NCI-H1417 treated with DMSO at 0.1 percent for 48 hours (cell line): ENCODE measurements at places on chromosomes 6 and 20.

GRCh38 chr6:19554356-19555225 is 282.6 kb upstream of the ID4 start:
- no peak for DNase-seq

- no peak for DNase-seq
Observed at GRCh38 chr20:53032478-53032932, 60.3 kb downstream of the TSHZ2 start.

DNA sequence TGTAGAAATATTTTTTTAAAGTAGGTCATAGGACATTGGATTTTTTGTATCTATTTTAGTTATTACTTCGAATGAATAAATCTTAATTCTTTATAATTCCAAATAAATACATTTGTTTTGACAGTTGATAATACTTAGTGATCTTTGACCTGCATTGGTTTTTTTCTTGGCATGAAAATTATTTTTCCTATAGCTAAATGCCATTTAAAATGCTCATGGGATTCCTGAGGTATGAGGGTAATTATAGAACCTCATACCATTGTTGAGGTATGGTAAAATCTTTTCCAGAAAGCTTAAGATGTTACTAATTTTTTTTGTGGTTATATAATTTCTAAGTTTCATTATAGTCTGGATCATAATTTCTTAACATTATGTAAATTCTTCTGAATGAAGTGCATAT is 8.3 kb downstream of the PM20D2 start:
- DNase-seq = no peak

DNA sequence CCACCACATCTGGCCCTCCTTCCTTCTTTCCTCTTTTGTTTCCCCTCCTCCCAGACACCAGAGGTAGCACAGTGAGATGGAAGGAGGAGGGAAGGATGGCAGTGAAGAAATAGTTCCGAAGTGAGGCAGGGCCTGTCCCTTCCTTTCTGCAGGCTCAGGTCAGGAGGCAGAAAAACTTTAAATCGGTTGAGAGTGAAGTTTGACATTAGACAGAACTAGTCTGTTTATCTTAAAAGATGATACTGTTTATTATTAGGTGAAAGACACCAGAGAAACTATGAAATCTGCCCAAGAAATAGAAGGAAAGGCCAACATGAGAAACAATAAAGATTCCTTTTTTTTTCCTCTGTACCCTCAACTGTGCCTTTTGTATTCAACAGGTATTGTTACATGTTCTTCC is 670.3 kb downstream of the UTRN start:
- DNase-seq = no peak

- no peak for DNase-seq
Observed at GRCh38 chr6:137497721-137498463, 3.7 kb upstream of the OLIG3 start.

DNA sequence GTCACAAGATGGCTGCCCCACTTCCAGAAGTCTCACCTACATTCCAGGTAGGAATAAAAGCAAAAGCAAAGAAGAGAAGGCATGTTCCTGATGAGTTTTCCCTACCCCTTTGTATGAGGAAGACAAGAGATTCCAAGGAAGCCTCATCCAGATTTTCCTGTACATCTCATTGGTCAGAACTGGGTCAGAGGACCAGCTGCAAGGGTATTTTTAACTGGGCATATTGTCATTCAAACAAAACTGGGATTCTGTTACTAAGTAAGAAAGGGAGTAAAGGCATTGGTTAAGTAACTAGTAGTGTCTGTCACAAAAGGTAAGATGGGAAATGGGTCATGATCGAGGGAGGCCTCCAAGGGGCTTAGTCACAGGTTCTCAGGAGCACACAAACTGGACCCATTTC is 28.2 kb upstream of the RIMS4 start:
- no peak for DNase-seq

- no peak for DNase-seq
Observed at GRCh38 chr6:139970591-139970991, 596.1 kb upstream of the CITED2 start.

DNA sequence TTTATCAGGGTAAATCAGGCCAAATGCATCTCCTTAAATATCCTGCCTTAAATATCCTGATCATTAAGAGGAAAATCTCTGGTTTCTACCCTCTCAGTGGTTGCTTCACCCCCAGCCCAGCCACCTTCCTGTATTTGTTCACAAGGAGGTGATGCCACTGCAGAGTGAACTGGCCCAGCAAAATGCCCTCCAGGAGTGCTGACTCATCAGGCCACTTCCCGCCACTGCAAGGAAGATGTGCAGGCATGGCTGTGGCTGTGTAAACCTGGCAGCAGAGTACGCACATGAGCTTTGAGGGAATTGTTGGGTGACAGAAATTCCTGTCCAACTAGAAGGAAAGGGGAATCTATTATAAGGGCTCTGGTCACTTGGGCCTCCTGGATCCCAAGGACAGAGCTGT is 13.8 kb downstream of the NQO2 start:
- no peak for DNase-seq

- no peak for DNase-seq
Observed at GRCh38 chr6:77462359-77463307, 658 bp downstream of the HTR1B start.

DNA sequence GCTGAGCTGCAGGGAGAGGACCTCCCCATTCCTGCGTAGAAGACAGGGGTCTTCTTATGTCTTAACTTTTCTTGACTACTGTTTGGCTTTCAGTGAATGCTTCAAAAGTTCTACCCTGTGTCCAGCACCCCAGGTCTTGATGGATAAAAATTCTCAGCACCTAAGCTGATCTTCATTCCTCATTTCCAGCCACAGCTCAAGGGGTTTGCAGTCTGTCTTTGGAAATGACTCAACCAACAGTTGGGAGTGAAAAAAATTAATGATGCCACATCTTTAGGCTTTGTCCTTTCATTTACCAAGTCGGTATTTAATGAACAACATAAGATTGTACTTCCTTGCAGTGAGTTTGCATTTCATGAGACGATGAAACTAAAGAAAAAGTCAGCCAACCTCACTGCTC is 40.3 kb downstream of the PRDM1 start:
- DNase-seq = no peak

DNA sequence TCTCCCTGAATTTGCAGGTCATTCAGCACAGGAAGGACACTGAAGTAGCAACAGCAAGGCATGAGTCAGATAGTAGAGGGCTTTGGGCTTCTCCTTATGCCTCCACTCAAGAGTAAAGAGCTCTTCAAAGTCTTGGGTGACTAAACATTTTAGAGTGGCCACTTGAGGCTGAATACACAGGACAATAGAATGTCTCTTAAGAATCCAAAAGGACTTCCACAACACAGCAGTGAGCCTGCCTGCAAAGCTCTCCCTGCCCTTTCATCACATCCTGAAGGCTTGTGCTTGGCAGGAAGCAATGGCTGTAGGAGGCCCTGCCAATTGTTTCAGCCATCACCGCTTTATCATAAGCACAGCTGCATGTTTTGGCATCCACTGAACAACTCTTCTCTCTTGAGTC is 36.8 kb downstream of the FOXQ1 start:
- DNase-seq = no peak

GRCh38 chr6:25628471-25629197 is 23.4 kb upstream of the SCGN start:
- no peak for DNase-seq

GRCh38 chr20:38089500-38089899 is 56.0 kb downstream of the RPRD1B start:
- DNase-seq = no peak

- no peak for DNase-seq
Observed at GRCh38 chr6:26360451-26361416, 4.3 kb upstream of the BTN3A2 start.

DNA sequence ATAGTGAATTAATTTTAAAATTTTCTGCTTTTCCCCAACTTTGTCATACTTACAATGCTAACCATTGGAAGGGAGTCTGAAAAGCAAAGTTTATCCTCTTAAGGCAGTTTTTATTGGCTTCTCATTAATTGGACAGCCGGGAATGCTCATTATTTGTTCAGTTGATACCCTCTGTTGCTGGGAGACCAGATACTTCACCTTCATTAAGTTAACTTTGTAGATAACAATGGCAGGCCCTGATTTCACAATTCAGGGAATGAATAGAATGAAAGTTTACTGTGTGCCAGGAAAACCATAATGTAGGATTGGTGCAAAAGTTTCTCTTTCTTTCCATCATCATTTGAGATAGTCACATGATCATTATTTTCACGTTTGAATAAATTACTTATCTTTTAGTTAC is 49.0 kb downstream of the COL19A1 start:
- DNase-seq = no peak

DNA sequence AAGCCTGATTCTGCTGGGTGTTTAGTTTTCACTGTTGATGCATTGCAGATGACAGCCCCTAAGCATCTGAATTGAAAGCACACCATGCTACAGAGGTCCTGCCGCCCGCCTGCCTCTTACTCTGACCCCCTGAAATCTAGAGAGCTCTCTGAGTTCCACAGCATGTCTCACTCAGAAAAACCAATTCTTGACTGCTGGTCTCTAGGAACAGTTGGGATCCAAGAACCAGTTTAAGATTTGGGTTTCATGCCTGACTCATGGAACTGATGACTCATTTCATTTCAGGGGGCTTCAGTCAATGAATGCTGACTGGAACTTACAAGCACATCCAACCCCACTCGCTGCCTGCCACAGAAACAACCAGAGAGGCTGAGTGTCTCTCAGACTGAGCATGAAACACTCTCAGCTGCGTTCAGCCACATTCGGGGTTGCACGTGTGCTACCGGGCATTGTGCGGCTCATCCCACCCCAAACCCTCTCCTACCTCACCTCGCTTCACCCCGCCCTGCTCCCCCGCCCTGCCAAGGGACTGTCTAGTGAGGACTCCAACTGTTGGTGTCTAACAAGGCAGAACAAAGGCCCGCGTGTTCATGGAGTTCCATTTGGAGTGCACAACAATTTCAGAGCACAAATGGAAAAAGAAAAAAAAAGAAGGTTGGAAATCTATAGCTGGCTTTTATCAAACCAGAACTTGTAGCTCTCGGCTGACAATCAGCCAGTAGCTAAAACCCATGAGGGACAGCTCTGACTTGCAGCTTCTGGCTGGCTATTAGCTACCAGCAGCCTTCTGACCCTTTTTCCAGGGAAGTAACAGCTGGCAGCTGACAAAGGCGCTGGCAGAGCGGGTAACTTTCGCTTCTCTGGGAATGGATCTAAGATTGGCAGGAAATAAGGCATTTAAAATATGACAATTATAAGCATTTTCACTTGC is 20.0 kb upstream of the TRAF3IP2 start:
- DNase-seq = no peak

- DNase-seq = no peak
Observed at GRCh38 chr6:141467881-141468280, 664.8 kb upstream of the GJE1 start.

DNA sequence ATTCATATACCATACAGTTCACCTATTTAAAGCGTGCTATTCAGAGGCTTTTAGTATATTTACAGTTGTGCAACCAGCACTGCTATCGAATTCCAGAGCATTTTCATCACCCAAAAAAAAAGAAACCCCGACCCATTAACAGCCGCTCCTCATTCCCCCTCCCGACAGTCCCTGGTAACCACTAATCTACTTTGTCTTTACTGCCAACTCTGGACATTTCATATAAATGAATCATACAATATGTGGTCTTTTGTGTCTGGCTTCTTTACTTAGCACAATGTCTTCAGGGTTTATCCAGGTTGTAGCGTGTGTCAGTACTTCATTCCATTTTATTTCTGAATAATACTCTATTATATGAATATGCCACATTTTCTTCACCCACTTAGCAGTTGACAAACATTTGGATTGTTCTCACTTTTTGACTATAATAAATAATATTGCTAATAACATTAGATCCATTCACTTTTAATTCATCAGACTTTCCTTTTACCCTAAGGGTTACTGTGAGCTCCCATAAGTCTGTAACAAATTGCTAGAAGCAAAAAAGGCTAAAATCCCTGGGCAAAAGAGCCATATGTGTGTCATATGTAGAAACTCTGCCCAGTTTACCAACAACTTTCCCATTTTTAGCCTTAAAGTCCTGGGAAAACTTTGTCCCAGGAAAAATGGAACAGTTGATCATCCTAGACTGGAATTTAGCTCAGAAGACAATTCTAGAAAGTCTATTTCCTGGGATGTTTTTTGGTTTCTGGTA is 23.2 kb upstream of the ROS1 start:
- no peak for DNase-seq

GRCh38 chr6:144753023-144753705 is 468.0 kb downstream of the UTRN start:
- DNase-seq = no peak
